ENCODE measurements at places on chromosomes 5 and 9.
A peak's percentile ranks its signal among the peaks of the same experiment; 100 is the strongest.

DNA sequence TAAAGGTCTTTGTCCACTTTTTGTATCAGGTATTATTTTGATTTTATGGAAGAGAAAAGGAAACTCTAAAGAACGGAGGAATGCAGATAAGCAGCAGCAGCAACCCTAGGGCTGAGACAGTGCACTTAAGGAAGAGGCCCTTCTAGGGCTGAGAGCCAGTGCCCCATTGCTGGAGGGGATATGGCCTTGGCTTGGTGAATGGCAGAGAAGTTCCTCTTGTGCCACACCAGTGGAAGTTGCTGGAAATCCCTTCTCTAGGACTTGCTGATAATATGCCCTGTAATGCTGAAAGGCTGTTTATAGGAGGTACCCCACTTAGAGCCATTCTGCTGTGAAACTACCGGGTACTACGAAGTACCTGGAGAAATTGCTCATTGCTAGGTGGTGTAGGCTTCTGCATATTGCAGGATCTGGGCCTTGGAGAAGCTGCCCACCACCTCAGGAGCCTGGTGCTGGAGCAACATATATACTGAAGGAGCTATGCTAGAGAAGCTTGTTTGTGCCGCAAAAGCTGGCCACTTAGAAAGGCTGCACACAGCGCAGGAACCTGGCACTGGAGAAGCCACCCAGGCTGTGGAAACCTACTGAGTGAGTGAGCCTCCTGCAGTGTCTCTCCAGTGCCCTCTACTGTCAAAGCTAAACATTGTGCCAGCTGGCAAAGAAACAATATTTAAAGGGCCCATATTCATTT, 9.6 kb upstream of the UBTD2 start:
- DNase-seq = peak; percentile 29

GRCh38 chr5:19256036-19256435, 732.0 kb downstream of the CDH18 start:
- no peak for DNase-seq

GRCh38 chr5:82894716-82895115, 182.5 kb downstream of the TMEM167A start:
- no peak for DNase-seq

DNA sequence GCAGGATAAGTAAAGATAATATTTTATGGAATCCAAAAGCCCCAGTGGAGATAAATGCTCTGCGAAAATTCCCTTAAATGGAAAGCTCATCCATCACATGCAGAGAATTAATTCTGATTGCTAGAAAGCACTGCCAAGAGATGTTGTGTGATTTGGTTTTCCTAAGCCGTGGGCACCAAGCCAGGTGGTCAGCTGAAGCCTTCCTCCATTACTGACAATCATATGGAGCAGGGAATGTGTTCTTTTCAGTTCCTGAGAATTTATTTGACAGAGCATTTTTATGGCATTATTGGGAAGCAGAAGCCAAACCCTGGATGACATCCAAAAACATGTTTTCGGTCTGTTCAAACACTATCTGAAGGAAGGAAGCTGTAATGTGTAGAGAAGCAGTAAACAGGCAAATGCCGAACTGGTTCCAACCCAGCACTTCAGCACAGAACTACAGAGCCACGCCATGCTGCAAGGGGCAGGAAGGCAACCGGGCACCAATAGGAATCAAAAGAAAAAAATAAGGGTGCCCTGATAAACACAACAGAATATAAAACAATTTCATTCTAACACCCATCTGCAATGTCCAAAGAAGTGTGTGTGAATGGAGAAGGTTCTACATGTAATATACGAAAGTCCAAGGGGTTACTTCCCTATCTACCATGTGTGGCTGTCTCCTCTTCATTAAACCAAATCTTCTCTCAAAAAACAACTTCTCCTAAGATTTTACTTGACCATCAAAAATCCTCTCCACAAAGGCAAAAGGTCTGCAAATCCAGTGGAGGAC, 12.3 kb downstream of the ARSB start:
- no peak for DNase-seq

DNA sequence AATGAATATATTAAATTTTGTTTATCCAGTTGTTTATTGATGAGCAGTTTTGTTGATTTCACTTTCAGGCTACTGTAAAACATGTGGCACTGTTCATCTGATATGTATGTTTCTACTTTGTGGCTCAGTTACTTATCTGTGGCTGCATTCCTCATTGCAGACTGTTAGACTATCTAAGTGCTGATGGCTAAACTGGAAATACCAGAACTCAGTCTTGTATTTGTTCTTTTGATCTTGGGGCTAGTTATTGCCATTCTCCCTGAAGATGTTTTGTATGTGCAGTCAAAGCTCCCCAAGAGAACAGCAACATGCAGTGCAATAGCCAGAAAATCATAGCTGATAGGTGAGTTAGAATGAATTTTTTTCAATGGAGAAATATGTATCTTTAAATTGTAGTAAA, 162.2 kb downstream of the GADD45G start:
- DNase-seq = no peak

- DNase-seq = no peak
Measured at GRCh38 chr5:116696366-116696765, 121.7 kb upstream of the SEMA6A start.

- no peak for DNase-seq
Measured at GRCh38 chr9:73869264-73869663, 627.9 kb upstream of the RORB start.

DNA sequence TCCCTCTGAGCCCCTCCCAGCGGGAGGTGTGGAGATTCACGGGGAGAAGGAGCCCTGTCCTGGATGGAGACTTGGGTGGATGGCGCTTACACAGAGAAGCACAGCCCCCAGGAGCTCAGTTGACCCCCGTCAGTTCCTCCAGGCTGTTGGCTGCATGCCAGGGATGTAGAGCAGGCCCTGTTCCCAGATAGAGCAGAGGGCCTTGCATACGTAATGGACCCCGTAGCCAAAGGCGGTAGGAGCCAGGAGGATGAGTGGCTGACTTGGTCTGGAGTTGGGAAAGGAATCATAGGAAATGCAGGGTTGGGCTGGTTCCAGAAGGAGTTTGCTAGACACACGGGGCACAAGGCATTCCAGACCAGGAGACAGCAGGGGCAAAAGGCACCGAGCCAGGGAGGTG, 2.5 kb downstream of the PMPCA start:
- DNase-seq = no peak

DNA sequence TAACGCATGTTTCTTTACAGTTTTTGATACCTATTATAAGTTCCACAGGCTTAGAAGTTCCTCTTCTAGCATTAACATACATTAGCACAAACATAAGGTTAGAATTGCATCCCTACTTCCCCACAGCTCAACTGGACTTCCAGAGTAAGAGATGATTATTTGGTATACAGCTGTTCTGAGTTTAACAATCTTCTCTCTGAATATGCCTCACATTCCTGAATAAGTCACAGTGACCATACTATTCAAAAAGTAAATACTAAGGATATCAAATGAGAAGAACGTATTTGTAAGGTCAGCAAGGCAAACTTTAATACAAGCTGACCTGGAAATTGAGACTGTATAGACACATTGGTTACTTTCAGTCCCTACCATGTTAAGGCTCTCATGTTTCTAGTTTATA, 21.3 kb downstream of the NR6A1 start:
- DNase-seq = no peak

DNA sequence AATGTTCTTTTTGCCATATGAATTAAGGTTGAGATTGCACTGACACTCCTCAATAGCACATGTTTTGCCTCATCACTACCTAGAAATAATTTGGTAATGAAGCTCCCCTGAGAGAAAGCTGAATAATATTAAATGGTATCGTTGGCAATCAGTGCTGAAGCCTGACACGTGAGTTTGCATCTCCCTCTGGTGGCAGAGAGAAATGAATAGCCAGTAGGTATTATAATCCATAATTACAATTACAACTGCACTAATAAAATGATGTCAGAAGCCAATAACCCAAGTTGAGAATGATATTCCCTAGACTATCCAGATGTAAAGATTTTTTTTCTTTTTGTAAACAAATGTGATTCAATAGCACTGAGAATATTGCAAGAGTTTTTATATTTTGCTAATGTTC, 700.3 kb downstream of the PTPRD start:
- DNase-seq = no peak

DNA sequence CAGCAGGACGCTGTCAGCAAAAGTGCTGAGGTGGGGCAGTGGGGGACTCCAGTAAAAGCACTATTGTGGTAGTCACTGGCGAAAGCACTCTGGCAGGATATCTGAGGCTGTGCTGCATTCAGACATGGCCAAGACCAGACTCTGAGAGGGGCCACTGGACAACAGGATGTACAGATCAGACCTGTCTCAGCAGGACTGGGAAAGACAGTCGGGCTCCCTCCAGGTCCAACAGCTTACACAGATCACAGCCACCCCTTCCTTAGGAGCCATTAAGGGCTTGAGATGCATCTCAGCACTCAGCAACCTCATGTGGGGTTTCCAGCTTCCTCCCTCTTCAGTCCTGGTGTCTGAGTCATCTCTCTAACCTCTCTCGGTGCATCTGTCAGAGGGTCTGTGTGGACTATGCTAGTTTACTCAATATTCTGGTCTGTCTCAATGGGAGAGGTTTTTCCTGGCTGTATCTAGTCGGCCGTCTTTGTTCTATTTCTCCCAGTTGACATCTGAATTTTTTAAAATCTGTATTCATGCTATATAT, 154.5 kb downstream of the CWC27 start:
- no peak for DNase-seq

DNA sequence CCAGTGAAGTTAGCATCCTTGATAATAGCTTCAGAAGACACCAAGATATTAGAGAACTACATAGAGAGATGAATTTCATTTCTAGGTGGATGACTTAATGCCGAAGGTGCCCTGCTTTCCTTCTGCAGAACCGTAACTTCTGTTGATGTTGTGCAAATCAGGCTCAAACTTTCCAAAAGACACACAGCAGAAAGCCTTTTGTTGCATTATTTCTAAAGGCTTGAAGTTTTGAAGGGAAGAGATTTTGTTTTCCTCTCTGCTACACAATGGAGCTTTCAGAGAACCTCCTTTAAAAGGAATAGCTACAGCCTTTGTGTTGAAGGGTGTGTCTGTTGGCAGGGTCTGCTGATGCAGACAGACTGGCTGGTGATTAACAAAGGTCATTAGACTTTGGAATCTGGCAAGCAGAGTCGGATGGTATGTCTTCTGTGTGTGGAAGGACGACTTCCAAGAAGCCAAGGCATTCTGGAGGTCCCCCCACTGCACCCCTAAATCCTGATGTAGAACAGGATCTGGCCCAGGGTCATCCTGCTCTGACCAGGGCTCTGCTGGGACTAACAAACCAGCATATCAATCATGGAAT, 57.8 kb downstream of the ZNF462 start:
- DNase-seq = no peak

GRCh38 chr5:147906326-147907095, at the start of gene C5orf46:
C5orf46 (minus strand) TSS chr5:147906538; CDS start chr5:147906501, 37 bp downstream.
- no peak for DNase-seq
